ENCODE measurements at places on chromosomes 12 and 14. TPM values are rescaled to one million over a fixed set of nuclear protein-coding genes. Genes with fewer than 3 reads are reported as not detected.

The PTPRO gene
- total RNA-seq: 3.7 TPM

The VASH1 gene
- total RNA-seq: 9.0 TPM

The KCNA5 gene
- total RNA-seq: not detected

The ESR2 gene
- 0.11 TPM for total RNA-seq

The GALNT16 gene
- not detected for total RNA-seq

The TSHR gene
- total RNA-seq: 0.39 TPM

The LPCAT3 gene
- total RNA-seq: 30.3 TPM

The HOXC11 gene
- not detected for total RNA-seq

The ALDH1L2 gene
- total RNA-seq: 0.14 TPM

The PTGDR gene
- total RNA-seq: 3.1 TPM

The DAO gene
- not detected for total RNA-seq

The AQP6 gene
- not detected for total RNA-seq

The SSTR1 gene
- not detected for total RNA-seq

The ALX1 gene
- total RNA-seq: not detected

The STYK1 gene
- 3.1 TPM for total RNA-seq

The PZP gene
- not detected for total RNA-seq

The ZFHX2 gene
- 1.4 TPM for total RNA-seq

The CHGA gene
- not detected for total RNA-seq

The C2CD5 gene
- 48.5 TPM for total RNA-seq

The KRT3 gene
- not detected for total RNA-seq

The SMCO3 gene
- total RNA-seq: not detected

The SLC6A15 gene
- not detected for total RNA-seq

The RND1 gene
- 4.9 TPM for total RNA-seq

The RNF212B gene
- not detected for total RNA-seq

The IRF9 gene
- total RNA-seq: 252 TPM

The SERPINA10 gene
- total RNA-seq: not detected

The TMEM119 gene
- total RNA-seq: 0.48 TPM
